ENCODE measurements at places on chromosomes 2 and 18. TPM values are rescaled to one million over a fixed set of nuclear protein-coding genes. Genes with fewer than 3 reads are reported as not detected.

GRCh38 chr2:164456619-164457018 lies 164.7 kb downstream of the GRB14 start:
- H3K27ac ChIP-seq: no peak overlapping the region
- H3K4me1 ChIP-seq: no peaks in the 10 kb centered on the region
- no peak overlapping the region for H3K4me3 ChIP-seq

DNA sequence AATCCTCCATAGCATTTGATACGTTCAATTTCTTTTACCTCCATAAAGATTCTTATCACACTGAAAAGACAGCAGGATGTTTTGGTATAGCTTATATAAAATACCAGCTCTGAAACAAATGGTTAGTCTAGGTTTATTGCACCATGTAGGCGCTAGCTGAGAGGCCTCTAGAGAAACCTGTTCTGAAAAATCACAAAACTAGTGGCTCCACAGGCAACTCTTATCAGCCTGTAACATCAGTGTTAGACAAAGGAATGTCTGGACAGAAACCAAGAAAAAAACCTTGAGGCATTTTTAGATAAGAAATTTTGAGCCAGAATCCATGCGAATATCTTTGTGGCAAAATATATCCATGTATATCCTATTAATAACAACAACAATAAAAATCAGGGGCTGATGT lies 440.4 kb upstream of the MAP2 start:
- no peak overlapping the region for H3K4me3 ChIP-seq
- H3K4me1 ChIP-seq: no peaks in the 10 kb centered on the region
- H3K36me3 ChIP-seq: no peaks in the 10 kb centered on the region
- no peaks in the 10 kb centered on the region for H3K27me3 ChIP-seq
- H3K27ac ChIP-seq: no peak overlapping the region

- H3K4me3 ChIP-seq: no peak overlapping the region
- H3K4me1 ChIP-seq: peaks cover 19% of the 10 kb centered on the region
- H3K36me3 ChIP-seq: no peaks in the 10 kb centered on the region
- H3K27me3 ChIP-seq: no peaks in the 10 kb centered on the region
- DNase-seq: no peak
- H3K27ac ChIP-seq: no peak overlapping the region
These were observed 103.9 kb downstream of the MAPK4 start for GRCh38 chr18:50663626-50664441.

DNA sequence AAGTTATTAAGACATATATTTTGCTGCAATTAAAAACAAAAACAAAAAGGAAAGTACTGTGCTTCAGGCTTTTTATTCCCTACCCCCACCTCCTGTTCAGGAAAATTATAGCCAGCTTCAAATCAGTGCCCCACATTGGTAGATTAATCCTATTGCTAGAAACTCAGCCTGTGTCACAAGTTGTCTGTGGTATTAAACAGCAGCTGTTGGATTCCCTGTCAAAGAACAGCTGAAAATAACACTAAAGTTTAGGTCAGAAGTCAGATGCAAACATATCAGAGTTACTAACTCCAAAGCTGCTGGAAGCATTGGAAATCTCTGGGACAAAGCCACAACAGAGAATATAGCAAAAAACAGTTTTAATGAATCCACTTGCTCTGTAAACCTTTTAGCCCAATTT lies 818 bp upstream of the CCDC141 start:
- peak overlapping the region; percentile 54 for H3K4me3 ChIP-seq
- DNase-seq: no peak
- H3K4me1 ChIP-seq: peaks cover 26% of the 10 kb centered on the region
- no peaks in the 10 kb centered on the region for H3K27me3 ChIP-seq

DNA sequence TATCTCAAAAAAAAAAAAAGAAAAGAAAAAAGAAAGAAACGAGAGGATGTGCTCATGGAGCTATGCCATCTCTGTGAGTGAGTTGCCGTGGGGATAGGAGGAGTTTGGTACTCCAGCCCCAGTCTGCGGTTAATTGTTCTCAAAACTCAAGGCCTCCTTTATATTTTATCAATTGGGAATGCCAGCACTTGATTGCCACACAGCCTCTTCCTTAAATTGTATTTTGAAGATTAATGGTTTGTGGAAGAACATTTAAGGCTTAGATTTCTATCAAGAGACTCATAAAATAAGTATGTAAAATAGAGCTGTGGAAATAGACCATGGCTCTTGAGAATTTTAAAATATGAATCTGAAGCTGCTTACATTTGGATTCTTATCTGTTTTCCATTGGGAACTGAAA lies 29.8 kb downstream of the KCNE4 start:
- DNase-seq: no peak
- no peaks in the 10 kb centered on the region for H3K27me3 ChIP-seq
- H3K27ac ChIP-seq: no peak overlapping the region
- H3K4me3 ChIP-seq: no peak overlapping the region
- H3K4me1 ChIP-seq: no peaks in the 10 kb centered on the region
- no peaks in the 10 kb centered on the region for H3K36me3 ChIP-seq

DNA sequence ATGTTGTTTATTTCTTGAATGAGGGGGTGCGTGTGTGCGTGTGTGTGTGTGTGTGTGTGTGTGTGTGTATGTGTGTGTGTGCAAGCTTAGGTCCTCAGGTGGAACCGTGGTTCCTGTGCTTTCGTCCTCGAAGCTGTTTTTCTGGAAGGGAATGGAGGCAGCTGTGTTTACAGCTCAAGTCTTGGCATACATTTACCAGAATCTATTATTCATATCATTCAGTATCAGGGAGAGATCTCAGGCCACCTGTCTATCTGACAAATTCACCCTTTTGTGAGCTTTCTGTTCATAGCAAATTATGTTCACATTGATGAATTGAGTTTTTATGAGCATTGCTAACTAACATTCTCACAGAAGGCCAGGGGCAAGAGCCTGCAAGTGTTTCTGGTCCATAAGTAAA lies 550.4 kb downstream of the ARHGAP15 start:
- no peaks in the 10 kb centered on the region for H3K27me3 ChIP-seq
- no peak overlapping the region for H3K4me3 ChIP-seq
- no peak overlapping the region for H3K27ac ChIP-seq
- no peaks in the 10 kb centered on the region for H3K36me3 ChIP-seq

- no peaks in the 10 kb centered on the region for H3K27me3 ChIP-seq
- H3K27ac ChIP-seq: no peak overlapping the region
- H3K4me3 ChIP-seq: no peak overlapping the region
- no peak for DNase-seq
- H3K4me1 ChIP-seq: no peaks in the 10 kb centered on the region
- H3K36me3 ChIP-seq: no peaks in the 10 kb centered on the region
These were observed 342.6 kb downstream of the THSD7B start for GRCh38 chr2:137107904-137108303.

Gene CHST10
- total RNA-seq: 5.3 TPM

Gene RFX8
- not detected for total RNA-seq

Gene VWC2L
- total RNA-seq: 0.04 TPM

Gene MERTK
- 2.9 TPM for total RNA-seq

Gene TBR1
- not detected for total RNA-seq
